T47D (cell line): ENCODE measurements at places on chromosomes 16 and 17.

DNA sequence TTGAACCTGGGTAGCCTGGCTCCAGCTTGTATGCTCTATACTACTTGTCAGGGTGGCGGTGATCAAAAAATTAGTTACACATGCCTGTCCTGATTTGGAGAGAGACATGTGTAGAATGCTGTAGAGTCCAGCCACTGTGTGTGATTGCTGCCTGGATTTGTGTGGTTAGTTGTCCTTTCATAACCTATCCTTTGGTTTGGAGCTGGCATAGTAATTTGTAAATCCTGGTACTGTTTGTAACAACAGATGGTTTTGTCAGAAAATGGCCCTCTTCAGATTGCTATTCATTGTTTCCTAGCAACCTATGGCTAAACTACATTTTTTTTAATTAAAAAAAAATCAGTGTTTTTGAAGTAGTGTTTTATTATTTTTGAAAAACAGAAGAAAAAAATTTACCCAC, 30.5 kb downstream of the ETV4 start:
- no peak for DNase-seq

- no peak for DNase-seq
Observed at GRCh38 chr16:53881371-53881770, 177.4 kb downstream of the FTO start.

DNA sequence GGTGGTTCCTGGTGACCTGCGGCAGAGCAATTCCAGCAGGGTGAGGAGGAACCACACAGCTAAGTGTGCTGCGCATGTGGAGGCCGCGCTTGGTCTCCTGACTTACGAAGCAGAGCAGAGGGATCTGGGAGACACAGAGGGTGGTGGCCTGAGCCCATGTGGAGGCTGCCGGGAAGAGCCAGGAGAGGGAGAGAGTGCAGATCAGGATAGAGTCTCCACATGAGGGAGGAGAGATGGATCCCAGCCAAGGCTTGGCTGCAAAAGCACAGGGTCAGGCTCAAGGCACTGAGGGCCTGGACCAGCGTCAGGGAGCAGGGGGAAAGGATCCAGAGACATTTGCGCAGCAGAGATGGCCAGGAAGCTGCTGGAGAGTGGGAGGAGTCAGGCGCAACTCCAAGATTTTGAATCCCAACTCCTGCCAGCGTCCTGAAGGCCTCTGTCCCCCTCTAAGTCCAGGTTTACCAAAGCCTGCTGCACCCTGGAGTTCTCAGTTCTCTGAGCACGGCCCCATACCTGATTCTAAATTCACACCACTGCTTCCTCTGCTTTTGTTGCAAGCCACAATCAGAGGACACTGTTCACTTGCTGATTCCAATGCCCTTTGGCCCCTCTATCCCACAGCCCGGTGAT, 11.3 kb upstream of the MLLT6 start:
- DNase-seq = no peak

- DNase-seq = no peak
Observed at GRCh38 chr17:557371-557770, 157.3 kb downstream of the VPS53 start.

DNA sequence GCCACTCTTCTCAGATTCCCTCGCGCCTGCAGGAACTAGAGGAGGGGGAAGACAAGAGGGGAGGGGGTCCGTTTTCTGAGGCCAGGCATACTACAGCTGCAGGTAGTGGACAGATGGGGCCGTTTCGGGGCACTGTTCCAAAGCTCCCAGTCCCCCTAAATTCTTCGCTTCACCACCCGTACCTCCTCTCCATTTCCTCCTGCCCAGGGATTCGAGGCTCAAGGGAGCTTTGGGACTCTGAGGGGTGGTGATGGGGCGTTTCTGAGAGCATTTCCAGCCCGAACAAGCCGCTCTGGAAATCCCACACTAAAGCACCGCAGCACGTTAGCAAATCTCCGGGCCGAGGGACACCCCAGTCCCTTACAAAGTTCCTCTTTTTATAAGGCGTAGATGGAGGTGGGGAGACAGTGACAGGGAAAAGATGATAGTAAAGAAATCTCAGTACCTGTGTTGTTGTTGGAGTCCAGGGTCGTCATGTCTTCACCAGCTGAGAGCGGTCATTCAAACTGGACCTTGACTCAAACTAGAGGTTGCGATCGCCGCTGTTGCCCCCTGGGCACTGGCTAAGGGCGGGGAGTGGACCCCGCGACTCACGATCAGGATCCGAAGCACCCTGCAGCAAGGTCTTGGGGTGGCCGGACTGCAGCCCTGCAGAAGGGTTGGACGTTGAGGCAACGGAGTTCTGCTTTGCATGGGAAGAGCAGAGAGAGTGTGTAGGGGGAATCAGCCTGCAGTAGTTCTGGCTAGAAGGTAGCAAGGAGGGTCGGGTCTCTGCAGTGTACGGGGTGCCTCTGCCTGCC, 570 bp downstream of the NR1D1 start:
- DNase-seq = no peak

GRCh38 chr17:36128411-36128978, 24.9 kb downstream of the CCL4 start:
- no peak for DNase-seq

DNA sequence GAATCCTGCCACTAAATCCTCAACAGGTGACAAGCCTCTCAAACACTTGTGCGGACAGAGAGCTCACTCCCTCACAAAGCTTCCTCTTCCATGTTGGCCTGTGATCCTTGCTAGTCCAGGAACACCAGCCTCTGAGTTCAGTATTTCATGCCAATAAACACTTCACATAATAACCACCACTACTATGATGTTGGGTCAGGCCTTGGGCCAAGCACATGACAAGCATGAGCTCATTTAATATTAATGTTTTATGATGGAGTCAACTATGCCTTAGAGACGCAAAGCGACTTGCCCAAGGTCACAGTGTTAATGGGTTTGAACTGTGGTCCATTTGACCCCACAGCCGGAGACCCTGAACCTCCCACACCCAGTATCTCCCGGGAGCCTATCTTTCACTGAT, 129.1 kb downstream of the GAS7 start:
- DNase-seq = no peak
